ENCODE measurements at places on chromosomes 6 and 20.
A peak's percentile ranks its signal among the peaks of the same experiment; 100 is the strongest.

DNA sequence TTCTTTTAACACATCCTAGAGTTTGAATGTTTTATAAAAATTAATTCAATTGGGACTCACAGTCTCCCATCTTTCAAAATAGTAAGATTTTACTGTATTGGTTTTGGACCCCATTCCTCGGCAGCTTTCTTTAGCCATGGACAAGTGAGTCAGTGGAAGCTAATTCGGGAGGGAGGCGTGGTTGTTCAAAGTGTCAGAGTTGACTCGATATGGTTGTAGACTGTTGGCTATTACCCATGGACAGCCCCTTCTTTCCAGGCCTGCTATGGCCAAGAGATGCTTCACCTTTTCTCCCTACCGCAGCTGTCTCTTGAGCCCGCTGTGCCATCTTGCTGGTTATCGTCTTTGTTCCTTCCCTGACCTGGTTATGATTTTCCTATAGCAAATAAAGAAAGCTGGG lies 243.0 kb downstream of the CD83 start:
- no peak for DNase-seq

- no peak for DNase-seq
These were observed 147.6 kb downstream of the KIF6 start for GRCh38 chr6:39577446-39578165.

DNA sequence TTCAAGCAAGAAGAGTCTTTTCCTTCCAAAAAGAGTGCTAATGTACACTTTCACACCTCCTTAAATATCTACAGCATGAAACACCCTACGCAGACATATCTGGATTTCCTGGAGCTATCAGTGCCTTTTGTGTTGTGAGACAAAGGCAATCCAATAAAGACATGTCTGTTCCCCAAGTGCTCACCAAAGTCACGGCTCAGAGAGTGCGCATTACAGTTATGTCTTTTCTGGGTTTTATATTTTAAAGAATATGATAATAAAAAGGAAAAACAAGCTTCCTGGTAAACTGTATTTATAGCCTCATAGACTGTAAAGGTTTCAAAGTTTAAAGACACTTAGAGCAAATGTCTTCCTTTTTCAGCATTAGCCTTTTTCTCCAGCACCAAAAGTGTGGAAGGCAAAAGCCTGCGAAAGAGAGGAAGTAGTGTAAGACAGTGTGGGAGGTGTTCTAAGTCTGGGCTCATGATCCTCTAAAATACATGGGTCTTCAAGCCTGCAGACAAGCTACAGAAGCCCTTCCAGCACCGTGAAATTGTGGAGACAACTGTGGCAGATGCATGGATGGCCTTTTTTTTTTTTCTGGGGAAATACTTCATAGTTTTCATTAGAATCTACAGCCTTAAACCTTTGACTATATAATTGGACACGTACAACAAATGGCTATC lies 135.0 kb upstream of the SLC35B3 start:
- DNase-seq = no peak

- no peak for DNase-seq
These were observed 10.5 kb upstream of the MLN start for GRCh38 chr6:33813990-33814985.

- no peak for DNase-seq
These were observed 4.9 kb downstream of the ARID1B start for GRCh38 chr6:156781861-156782631.

GRCh38 chr6:169156108-169156792 lies 97.4 kb downstream of the THBS2 start:
- DNase-seq = no peak

DNA sequence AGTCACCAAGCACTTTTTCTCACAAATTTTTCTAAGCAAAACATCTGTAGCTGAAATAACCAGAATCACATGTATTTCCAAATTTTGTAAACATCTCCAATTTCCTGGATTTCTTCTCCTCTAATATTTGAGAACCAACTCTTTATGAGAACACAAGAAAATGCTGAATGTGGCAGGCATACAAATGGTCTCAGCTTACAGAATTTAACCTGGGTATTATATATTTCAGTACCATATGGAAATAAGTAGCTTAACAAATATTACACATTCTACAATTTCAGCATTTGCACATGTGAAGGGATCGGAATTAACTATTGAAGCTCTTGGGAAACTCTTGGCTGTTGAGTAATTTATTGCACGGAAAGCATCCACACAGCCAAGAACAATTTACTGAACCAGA lies 92.5 kb downstream of the TBXT start:
- DNase-seq = no peak

GRCh38 chr6:5314191-5314865 lies 53.0 kb downstream of the FARS2 start:
- no peak for DNase-seq

GRCh38 chr6:38632490-38632889 lies 7.2 kb downstream of the BTBD9 start:
- DNase-seq = no peak

DNA sequence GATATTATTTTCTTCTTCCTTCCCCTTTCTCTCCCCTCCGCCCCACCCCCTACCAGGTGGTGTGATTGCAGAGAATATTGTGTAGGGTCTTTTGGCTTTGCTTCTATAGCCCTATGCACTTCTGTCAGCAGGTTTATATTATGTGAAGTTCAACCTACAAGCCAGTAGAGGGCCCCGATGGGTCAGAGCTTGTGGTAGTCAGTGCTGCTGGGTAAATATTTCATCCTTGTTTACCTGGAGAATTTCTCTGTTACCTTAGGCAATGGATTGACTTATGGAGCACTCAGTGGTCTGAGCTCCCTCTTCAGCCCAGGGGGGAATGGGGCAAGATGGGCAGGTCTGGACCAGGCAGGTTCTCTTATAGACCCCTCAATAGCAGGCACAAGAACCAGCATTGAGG lies 720.9 kb downstream of the GRIK2 start:
- no peak for DNase-seq

DNA sequence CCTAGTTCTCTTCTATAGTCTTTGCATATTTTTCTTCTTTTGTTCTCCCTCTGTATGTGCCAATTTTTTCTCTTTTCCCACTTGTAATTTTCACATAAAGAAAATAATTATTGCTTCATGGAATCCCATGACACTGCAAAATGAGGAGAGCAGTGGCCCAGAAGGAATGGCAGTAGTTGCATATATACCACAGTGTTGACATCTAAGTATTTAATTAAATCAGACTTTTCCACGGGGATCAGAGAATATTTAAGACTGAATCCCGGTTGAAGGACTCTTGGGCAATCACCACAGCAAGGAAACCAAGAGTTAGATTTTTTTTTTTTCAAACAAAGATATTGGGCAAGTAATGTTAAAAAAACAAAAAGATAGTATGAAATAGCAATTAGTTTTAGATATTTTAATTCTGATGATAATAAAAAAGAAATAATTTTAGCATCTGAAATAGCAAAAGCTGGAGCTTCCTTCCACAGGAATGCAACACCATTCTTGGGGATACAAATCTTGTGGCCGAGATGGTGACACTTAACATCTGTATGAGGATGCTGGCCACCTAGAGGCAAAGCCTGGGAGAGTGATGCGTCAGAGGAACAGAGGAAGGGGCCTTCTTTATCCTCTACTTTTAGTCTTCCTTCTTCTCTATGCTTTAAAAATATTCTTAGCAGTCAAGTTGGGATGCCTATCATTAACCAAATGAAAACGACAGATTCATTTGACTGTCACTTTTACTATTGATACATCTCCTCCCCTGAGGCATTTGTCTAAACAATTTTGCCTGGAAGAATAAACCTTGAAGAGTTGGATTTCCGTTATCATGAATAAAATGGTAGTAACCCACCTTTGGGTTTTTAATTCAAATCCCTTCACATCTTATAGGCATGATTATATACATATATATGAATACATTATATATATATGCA lies 356.2 kb downstream of the GJA1 start:
- no peak for DNase-seq

- DNase-seq = peak; percentile 67
These were observed at the start of gene DLL1 for GRCh38 chr6:170290296-170291128. DLL1 (minus strand) TSS chr6:170291078; CDS start chr6:170290139, 939 bp downstream.

DNA sequence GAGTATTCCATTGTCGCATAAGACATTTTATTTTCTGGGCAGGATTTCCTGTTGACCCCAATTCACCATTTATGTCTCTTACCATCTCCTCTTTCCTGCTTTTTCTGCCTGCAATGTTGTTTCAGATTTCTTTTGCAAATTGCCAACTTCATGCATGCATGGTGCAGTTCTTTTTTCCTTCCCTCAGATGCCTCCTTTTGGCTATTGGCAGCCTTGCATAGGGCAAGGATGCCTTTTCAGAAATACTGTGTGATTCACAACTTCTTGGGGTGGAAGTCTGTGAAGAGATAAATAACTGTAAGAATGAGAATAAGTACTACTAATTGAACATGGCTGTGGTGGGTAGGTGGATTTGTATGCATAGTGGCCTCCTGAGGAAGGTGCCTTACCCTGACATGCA lies 116.7 kb downstream of the SOX4 start:
- DNase-seq = no peak

DNA sequence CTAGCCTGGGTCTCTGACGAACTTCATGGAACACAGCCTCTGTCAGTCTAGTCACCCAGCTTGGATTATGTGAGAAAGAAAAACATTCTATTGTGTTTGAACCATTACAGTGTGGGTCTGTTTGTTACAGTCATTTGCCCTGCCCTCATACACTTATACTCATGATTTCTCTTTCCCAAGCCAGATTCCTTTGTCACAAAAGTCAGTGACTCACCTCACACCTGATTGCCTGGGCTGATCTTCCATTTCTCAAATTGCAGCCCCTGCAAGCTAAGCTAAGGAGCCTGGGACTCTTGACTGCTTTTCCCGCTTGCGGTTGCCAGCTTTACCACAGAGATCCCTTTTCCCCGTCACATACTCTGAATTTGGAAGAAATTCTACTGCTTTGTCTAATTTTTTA lies 395.9 kb downstream of the SAMD5 start:
- no peak for DNase-seq

GRCh38 chr20:53944796-53945195 lies 125.6 kb downstream of the BCAS1 start:
- no peak for DNase-seq

DNA sequence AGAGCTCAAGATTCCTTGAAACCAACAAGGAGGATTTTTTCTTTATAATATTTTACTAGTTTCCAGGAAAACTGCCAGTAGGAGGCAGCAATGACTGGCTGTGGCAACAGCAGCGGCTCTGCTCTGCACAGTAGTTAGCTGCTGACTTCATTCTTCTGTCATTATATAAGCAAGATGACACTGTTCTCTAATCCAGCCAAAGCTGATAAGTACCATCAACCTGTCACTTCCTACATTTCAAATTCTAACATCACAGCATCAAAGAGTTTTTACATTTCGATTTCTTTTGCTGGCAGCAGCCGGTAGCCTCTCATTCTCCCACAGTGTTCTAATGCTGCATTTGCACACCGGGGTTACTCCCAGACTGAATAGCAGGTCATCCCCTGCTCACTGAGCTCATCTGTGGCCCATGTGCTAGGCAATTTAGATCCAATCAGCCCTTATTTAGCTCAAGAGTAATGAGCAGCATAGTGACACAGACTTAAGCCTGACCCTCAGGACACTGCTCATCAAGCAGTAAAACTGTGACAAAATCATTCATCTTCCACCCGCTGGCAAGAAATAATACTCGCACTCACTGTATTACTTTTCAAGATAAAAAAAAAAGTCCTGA lies 67.8 kb downstream of the MMS22L start:
- DNase-seq = no peak

DNA sequence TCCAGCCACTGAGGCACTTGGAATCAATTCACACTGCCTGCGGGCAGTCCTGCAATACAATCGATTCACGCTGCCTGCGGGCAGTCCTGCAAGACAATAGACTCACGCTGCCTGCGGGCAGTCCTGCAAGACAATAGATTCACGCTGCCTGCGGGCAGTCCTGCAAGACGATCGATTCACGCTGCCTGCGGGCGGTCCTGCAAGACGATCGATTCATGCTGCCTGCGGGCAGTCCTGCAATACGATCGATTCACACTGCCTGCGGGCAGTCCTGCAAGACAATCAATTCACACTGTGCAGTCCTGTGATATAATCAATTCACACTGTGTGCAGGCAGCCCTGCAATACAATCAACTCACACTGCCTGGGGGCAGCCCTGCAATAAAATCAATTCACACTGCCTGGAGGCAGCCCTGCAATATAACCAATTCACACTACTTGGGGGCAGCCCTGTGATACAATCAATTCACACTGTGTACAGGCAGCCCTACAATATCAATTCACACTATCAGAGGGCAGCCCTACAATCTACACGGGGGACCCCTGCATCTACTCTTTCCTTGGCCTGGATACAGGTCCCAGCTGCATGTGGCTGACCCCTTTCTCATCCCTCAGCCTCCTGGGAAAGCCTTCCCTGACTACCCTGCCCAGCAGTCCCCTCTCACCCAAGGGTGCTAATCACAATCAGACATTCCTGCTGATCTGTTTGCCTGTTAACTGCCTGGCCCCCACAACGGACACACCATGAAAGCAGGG lies 10.4 kb downstream of the TAF4 start:
- no peak for DNase-seq

DNA sequence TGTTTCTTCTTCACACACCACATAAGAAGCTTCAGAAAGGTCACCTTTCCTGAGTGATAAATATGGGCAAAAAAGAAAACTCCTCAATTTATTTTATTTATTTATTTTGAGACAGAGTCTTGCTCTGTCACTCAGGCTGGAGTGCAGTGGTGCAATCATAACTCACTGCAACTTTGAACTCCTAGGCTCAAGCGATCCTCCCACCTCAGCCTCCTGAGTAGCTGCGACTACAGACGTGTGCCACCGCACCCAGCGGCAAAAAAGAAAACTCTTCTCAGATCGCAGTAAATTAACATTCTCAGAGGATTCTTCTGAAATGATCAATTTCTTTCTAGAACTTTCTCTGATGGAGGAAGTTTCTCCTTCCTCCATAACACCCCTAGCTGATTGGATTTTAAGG lies 111.2 kb downstream of the TRERF1 start:
- DNase-seq = no peak

- DNase-seq = no peak
These were observed 20.9 kb downstream of the LY86 start for GRCh38 chr6:6609450-6609849.

DNA sequence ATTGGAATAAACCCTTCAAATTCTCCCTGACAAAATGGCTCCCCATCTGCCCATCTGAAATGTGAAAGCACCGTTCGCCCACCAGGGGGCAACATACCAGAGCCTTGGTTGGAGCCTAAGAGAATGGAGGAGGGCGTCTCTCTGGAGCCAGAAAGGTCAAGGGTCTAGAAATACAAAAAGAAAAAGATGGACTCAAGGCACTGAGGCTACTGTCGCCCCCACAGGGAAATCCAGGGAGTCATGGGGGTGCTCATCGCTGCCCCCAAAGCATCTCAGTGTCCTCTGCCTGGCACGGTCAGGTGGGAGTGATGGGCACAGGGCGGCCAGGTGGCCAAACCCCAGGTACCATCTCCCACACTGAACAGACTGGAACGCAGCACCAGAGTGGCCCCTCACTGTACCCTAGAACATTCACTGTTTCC lies 136.3 kb downstream of the ZMYND8 start:
- DNase-seq = no peak

- no peak for DNase-seq
These were observed 202.2 kb upstream of the CCN2 start for GRCh38 chr6:132153221-132153898.

- DNase-seq = no peak
These were observed 92.7 kb downstream of the TRERF1 start for GRCh38 chr6:42359021-42359420.

GRCh38 chr6:25958700-25959162 lies 3.9 kb upstream of the TRIM38 start:
- DNase-seq = no peak

GRCh38 chr6:116631379-116631990 lies 15.2 kb downstream of the RSPH4A start:
- peak; percentile 75 for DNase-seq
